ENCODE measurements at places on chromosomes 7 and 10. TPM values are rescaled to one million over a fixed set of nuclear protein-coding genes. Genes with fewer than 3 reads are reported as not detected.

Gene GPR85
- total RNA-seq: not detected

Gene CACNB2
- total RNA-seq: not detected

Gene ADCY1
- total RNA-seq: 2.4 TPM

Gene AKR1C2
- 4,029 TPM for total RNA-seq

Gene SFTPA1
- not detected for total RNA-seq

Gene STEAP2
- total RNA-seq: 4.2 TPM

Gene SPDYE3
- not detected for total RNA-seq

Gene AKR1C4
- 0.32 TPM for total RNA-seq

Gene UBN2
- total RNA-seq: 3.1 TPM

Gene CDK14
- 0.56 TPM for total RNA-seq

Gene ZSCAN21
- total RNA-seq: 10.5 TPM

Gene PTN
- not detected for total RNA-seq

Gene PIP
- 0.71 TPM for total RNA-seq

Gene CALML5
- not detected for total RNA-seq

Gene URGCP
- total RNA-seq: 27.7 TPM

Gene MMD2
- not detected for total RNA-seq

Gene OR2A7
- not detected for total RNA-seq

Gene NPC1L1
- total RNA-seq: 0.06 TPM

Gene MKX
- not detected for total RNA-seq

Gene PROSER2
- total RNA-seq: 26.6 TPM

Gene ELN
- 0.08 TPM for total RNA-seq

Gene GPER1
- 0.86 TPM for total RNA-seq

Gene AMPH
- total RNA-seq: 0.18 TPM

Measured in A549 treated with ZK216348 at 1 μM for 4 hours (cell line).